ENCODE measurements at places on chromosomes 12 and 14.

DNA sequence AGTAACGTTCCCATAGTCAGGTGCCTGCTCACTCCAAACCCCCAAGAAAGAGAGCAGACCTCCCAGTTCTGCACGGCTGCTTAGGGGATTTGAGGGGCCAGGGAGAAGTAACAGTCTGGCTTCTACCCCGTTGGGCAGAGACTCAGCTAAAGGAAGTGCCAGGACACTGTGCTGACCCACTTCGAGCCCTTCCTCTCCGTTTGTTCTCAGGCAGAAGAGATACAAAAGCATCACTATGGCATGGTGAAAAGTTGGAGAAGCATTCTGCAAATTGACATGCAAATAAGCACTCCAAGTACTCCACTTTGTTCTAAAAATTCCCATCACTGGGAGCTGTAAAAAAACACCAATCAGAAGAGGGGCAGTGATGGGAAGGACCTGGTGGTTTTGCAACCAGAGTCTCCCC lies 239.1 kb downstream of the EGLN3 start:
- no peak for DNase-seq

DNA sequence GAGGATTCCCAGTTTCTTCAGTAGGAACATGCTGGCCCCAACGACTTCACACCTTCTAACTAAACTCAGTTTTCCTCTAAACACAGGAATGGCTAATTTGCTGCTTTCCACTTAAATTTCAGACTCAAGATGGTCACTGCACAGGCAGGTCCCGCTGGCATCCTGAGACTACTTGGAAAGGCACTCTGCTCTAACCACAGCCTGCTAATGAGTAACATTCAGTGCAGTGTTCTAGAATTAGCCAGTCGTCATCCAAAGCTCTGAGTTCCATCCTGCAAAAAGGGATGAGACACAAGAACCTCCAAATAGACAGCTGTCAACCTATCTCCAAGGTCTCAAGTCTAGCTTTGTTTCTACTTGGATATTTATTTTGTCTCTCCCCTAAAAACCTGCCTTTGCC lies 6.0 kb downstream of the CCDC92 start:
- no peak for DNase-seq

- DNase-seq, result peak; percentile 56
Measured at GRCh38 chr12:108861878-108862587, 4.7 kb upstream of the SSH1 start.

GRCh38 chr12:123064366-123064765 lies 83.9 kb downstream of the ARL6IP4 start:
- DNase-seq, result no peak

- no peak for DNase-seq
Measured at GRCh38 chr12:27871946-27872345, 91.9 kb upstream of the MANSC4 start.

- DNase-seq, result no peak
Measured at GRCh38 chr12:124326871-124327270, 32.0 kb downstream of the RFLNA start.

- DNase-seq, result no peak
Measured at GRCh38 chr12:102685841-102686240, 205.5 kb upstream of the IGF1 start.

DNA sequence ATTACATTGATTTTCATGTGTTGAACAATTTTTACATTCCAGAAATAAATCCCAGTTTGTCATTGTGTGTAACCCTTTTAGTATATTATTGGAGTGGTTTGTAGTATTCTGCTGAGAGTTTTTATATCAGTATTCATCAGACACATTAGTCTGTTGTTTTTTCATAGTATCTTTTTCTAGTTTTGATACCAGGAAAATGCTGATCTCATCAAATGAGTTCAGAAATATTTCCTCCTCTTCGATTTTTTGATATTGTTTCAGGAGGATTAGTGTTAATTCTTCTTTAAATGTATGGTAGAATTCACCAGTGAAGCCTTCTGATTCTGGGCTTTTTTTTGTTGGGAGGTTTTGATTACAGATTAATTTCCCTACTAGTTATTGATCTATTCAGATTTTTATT lies 15.3 kb downstream of the CLEC6A start:
- DNase-seq, result no peak

GRCh38 chr14:75340921-75341320 lies 62.3 kb downstream of the FOS start:
- no peak for DNase-seq

DNA sequence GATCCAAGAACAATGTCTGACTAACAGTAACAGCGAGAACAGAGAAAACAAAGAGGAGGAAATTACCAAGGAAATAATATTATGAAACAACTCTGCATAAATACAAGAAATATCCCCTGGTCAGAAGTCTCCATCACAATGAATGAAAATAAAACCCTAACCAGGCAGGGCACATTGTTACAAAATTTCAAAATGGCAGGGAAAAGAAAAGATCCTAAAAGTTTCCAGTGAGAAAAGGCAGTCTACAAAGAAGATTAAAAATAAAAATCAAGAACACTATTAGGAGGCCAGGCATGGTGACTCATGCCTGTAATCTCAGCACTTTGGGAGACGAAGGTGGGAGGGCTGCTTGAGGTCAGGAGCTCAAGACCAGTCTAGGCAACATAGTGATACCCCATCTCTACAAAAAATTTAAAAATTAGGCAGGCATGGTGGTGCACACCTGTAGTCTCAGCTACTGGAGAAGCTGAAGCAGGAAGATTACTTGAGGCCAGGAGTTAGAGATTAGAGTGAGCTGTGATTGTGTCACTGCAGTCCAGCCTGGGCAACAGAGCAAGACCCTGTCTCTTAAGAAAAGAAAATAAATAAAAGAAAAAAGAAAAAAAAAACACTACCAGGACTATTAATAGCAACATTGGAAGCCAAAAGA lies 47.8 kb downstream of the FERMT2 start:
- no peak for DNase-seq

- DNase-seq, result no peak
Measured at GRCh38 chr14:31439561-31439960, 17.7 kb downstream of the DTD2 start.

GRCh38 chr12:80625901-80626300 lies 81.5 kb upstream of the MYF6 start:
- no peak for DNase-seq

GRCh38 chr12:68306564-68306963 lies 25.6 kb downstream of the MDM1 start:
- no peak for DNase-seq

GRCh38 chr14:102325791-102326345 lies 6.3 kb downstream of the ZNF839 start:
- no peak for DNase-seq

GRCh38 chr14:75315144-75315543 lies 36.5 kb downstream of the FOS start:
- DNase-seq, result no peak

- no peak for DNase-seq
Measured at GRCh38 chr12:5013266-5013730, 30.4 kb upstream of the KCNA5 start.

DNA sequence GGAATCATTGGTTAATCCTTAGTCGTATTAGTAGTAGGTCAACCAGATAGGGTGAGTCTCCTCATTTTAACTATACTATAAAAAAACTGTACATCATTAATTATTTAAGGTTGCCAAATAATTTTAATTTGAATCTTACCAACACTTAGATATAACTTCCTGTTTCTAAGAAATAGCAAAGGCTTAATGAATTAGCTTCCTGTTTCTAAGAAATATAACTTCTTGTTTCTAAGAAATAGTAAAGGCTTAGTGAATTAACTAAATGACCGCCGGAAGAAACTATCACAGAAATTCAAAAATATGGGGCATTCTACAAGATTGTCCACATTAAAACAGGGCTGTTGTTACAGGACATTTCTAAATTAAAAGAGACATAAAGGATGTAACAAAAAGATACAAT lies 392.9 kb upstream of the FOXG1 start:
- no peak for DNase-seq

- DNase-seq, result no peak
Measured at GRCh38 chr12:85279449-85280164, 413 bp upstream of the ALX1 start.

GRCh38 chr12:118544569-118544968 lies 168.2 kb downstream of the SUDS3 start:
- no peak for DNase-seq

- no peak for DNase-seq
Measured at GRCh38 chr12:108306506-108306905, 32.6 kb downstream of the CMKLR1 start.

- no peak for DNase-seq
Measured at GRCh38 chr12:5715021-5715420, 230.0 kb downstream of the ANO2 start.

DNA sequence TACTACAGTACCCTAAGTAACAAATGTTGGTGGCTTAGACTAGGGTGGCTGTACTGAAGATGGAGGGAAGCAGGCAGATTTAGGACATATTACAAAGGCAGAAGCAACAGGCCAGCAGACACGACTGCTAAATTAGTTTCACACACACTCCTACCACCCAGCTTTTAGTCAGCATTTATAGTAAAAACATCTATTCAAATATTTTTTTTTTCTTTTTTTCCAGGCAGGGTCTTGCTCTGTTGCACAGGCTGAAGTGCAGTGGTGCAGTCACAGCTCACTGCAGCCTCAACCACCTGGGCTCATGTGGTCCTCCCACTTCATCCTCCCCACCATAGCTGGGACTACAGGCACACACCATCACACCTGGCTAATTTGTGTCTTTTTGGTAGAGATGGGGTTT lies 72.9 kb downstream of the CDK17 start:
- no peak for DNase-seq

DNA sequence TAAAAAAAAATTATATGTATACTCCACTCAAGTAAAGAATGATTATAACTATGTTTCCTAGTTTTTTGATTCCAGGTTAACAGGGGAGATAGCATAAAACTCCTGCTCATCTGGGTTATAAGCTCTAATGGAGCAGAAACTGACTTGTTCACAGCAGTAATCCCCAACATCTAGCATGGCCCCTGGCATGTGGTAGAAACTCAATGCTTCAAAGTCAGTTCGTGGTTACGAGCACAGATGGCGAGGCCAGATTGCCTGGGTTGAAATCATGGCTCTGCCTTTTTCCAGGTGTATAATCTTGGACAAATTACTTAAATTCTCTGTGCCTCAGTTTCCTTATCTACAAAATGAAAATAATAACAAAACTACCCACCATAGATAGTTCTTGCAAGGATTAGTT lies 183.8 kb downstream of the TTC7B start:
- no peak for DNase-seq

DNA sequence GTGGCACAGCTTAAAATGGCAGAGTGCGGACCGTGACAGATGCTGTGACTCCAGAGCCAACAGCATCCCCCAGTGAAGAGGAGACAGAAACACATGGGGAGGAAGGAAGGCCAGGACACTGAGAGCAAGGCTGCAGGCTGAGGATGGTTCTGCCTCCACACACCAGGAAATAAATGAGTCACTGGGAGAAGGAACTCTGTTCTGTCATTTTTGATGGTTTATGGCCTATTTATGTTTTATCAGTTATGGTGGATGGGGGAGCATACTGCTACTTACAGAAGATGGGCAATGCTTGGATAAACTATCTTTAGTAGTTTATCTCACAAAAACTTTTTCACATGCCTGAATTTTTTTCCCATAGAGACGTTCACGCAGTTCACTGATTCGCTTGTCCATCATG lies 33.8 kb downstream of the ZFYVE21 start:
- DNase-seq, result no peak

- no peak for DNase-seq
Measured at GRCh38 chr12:132021031-132021871, 71.5 kb downstream of the EP400 start.

GRCh38 chr14:99589031-99589441 lies 15.0 kb downstream of the CCDC85C start:
- no peak for DNase-seq

GRCh38 chr12:121575952-121576625 lies 4.7 kb downstream of the KDM2B start:
- DNase-seq, result no peak

- peak; percentile 82 for DNase-seq
Measured at GRCh38 chr14:92680781-92681650, 67.4 kb downstream of the LGMN start.

DNA sequence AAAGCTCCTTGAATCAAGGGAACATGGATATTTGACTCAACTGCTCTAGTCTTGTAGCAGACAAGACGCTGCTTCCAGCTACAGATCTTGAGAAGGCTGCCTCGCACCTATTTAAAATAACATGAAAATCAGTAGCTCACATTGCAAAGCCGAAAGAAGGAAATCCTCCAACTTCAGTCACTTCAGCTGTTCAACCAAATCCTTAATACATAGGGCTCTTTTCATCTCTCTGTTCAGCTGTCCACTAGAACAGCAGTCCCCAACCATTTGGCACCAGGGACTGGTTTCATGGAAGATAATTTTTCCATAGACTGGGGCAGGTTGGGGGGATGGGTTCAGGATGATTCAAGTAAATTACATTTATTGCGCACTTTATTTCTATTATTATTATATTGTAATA lies 1116.0 kb upstream of the TMEM132C start:
- DNase-seq, result no peak

DNA sequence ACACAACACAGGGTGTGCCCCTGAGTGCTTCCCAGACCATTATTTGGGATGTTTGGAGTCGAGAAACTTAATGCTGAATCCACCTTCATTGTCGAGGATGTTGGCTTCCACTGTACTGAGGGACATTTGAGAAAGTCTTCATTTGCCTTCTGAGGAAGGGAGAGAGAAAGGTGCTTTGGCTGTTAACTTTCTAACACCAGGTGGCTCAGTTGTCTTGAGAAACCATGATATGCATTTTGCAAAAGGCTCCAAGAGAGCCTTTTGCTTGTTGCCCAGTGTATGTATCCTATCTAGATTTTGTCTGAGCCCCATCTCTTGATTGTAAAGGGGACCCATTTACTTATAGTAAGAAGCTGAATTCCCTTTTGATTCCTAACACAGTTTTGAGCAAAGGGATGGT lies 28.6 kb upstream of the NRXN3 start:
- no peak for DNase-seq

DNA sequence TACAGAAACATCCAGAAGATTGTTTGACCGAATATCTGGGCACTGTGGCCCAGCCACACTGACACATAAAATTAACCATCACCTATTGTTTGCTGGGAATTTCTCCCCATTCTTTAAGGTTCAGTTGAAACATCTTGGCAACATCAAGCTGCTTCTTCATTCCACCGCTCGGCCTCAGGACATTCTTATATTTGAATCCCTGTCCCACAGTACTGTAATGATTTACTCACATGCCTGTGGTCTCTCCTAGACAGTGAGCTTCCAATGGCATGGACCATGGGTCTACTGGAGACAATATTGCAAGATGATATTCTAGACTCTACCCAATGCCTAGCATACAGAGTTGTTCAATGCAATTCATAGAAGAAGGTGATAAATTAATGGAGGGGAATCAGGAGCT lies 56.1 kb downstream of the EMP1 start:
- DNase-seq, result no peak

DNA sequence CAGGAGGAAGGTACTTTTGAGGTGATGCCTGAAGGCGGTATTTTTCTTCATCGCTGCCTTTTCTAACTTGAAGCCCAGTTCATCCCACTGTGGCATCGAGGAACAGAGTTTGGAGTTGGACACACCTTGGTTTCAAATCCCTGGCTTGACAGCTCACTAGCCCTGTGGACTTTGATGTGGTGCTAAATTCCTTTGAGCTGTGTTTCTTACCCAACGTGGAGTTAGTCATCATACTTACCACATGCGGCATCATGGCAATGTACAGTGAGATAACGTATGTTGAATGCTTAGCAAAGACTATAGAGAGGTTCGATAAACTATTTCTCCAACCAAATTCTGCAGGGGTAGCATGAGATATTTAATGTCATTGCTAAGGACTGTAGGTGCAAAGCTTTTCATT lies 3.4 kb downstream of the PLEKHG3 start:
- no peak for DNase-seq

- no peak for DNase-seq
Measured at GRCh38 chr14:100592461-100592891, 5.3 kb upstream of the BEGAIN start.

Measured in GM20000 (cell line).